B cell (primary cell): ENCODE measurements at places on chromosomes 11 and 22.
A peak's percentile ranks its signal among the peaks of the same experiment; 100 is the strongest.

DNA sequence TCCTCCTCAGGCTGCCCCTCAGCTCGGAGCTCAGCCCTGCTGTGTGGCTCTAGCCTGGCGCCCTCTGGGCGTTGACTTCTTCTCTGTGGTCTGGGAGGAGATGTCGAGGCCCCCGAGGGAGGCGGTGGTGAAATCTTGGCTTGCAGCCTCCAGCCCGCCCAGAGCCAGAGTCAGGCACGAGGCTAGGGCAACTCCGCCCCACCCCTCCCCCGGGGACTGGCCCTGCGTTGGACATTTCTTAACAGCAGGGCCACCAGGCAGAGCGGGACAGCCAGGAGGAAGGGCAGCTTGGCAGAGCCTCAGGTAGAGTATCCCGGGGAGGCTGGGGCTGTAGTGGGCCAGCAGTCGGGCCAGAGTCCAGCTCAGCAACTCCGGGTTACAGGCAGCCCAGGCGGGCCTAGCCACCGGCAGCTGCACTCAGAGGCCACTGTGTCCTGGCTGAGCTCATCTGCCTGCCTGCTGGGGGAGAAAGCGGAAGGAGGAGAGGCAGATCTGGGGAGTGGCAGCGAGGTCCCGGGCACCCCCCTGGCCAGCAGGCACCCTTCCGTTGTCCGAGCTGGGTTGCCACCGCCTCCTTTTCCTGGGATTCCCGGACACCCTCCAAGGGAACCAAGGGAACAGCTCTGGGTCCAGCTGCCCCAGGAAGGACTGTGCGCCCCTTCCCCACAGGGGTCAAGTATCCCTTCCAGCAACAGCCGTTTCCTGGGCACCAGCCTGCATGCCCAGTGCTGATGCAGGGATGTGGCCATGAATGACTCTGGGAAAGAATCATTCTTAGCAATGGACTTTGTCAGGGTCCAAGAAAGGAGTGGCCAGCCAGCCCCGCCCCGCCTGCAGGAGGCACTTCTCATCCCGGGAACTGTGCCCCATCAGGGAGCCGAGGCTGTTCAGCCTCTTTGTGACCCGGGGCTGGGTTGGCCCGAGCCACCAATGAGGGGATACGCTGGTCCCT lies at the start of gene ALDH3B1:
Gene ALDH3B1, plus strand, starts transcription at position 238 of the 952 bp plus-strand sequence. CDS start 4,971 bp downstream, outside the sequence.
- peak within 1 kb of the TSS; percentile 41 for H3K4me3 ChIP-seq
- H3K4me1 ChIP-seq = peaks cover 45% of the 10 kb centered on the region
- peak within 1 kb of the TSS; percentile 53 for H3K27ac ChIP-seq
- peak; percentile 51 for DNase-seq
- no peaks in the 10 kb centered on the region for H3K36me3 ChIP-seq
- H3K27me3 ChIP-seq = no peaks in the 10 kb centered on the region

DNA sequence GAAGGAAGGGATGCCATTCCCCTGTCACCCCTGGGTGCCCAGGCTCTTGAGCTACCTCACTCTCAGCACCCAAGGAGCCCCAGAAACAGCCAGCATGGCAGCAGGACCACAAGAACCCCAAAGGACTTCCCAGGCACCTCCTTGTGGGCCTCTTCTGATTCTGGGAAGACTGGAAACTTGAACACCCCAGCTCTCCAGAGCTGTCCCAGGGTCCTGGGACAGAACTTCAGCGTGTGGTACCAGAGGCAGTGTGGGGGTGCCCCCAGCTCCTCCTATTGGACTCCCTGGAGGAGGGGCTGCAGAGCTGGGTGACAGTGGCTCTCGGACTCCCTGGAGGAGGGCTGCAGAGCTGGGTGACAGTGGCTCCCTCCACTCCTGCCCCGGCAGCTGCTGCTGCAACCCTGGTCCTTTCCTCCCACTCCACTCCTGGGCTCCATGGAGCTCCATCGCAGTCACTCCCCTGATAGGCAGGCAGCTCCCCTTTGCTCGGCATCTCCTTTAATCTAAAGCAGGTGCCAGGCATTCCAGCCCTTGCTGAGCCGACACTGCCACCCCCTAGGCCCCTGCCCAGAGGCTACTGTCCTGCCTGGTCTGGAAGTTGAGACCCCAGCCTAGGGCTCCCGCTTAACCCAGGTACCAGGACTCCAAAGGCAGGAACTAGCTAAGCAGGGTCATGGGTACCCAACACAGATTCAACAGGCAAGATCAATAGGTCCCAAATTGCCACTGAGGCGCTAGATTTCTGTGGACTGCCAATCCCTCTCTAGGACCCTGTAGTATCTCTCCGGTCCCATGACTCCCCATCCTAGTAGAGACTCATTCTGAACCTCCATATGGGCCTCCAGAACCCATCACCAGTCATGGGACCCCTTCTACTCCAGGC lies 2.7 kb downstream of the BCL9L start:
- no peaks in the 10 kb centered on the region for H3K27me3 ChIP-seq
- DNase-seq = no peak
- H3K4me3 ChIP-seq = peak overlapping the region; percentile 94
- H3K4me1 ChIP-seq = peaks cover 72% of the 10 kb centered on the region
- no peak overlapping the region for H3K27ac ChIP-seq

DNA sequence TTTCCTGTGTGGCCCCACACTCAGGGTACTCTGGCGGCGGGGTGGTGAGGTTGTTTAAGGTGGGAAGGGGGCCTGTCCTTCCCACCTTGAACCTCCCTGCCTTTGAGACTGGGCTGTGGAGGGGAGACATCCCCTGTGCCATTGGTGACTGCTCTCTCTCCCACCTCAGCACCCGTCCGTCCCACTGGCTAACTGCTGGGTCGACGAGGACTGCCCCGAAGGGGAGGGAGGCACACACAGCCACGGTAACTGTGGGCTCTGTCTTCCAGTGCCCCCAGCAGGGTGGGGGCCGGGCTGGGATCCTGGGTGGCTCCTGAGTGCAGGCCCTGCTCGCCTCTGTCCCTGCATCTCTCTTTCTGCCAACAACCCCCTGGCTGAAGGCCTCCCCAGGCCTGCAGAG lies 7.5 kb downstream of the P2RX6 start:
- no peak overlapping the region for H3K27ac ChIP-seq
- H3K27me3 ChIP-seq = no peaks in the 10 kb centered on the region
- no peak overlapping the region for H3K4me3 ChIP-seq
- no peaks in the 10 kb centered on the region for H3K36me3 ChIP-seq
- H3K4me1 ChIP-seq = no peaks in the 10 kb centered on the region

GRCh38 chr11:68334923-68335322 lies 22.5 kb downstream of the LRP5 start:
- H3K4me3 ChIP-seq = no peak overlapping the region
- no peak overlapping the region for H3K27ac ChIP-seq
- no peak for DNase-seq
- peaks cover 9% of the 10 kb centered on the region for H3K4me1 ChIP-seq
- no peaks in the 10 kb centered on the region for H3K36me3 ChIP-seq

GRCh38 chr11:111414267-111414931 lies 35.3 kb upstream of the POU2AF1 start:
- H3K36me3 ChIP-seq = no peaks in the 10 kb centered on the region
- peak overlapping the region; percentile 28 for H3K4me3 ChIP-seq
- H3K27ac ChIP-seq = peak overlapping the region; percentile 98
- H3K4me1 ChIP-seq = peaks cover 95% of the 10 kb centered on the region

GRCh38 chr11:48032721-48033120 lies 52.4 kb downstream of the PTPRJ start:
- no peak for DNase-seq
- peaks cover 59% of the 10 kb centered on the region for H3K4me1 ChIP-seq
- no peak overlapping the region for H3K27ac ChIP-seq
- no peaks in the 10 kb centered on the region for H3K36me3 ChIP-seq
- H3K4me3 ChIP-seq = no peak overlapping the region

- H3K4me3 ChIP-seq = no peak overlapping the region
- DNase-seq = no peak
- H3K4me1 ChIP-seq = peaks cover 5% of the 10 kb centered on the region
- no peaks in the 10 kb centered on the region for H3K27me3 ChIP-seq
- H3K27ac ChIP-seq = no peak overlapping the region
Observed at GRCh38 chr11:125890447-125891100, 3.1 kb downstream of the HYLS1 start.

GRCh38 chr11:96307776-96308140 lies 35.2 kb downstream of the MAML2 start:
- DNase-seq = no peak
- no peaks in the 10 kb centered on the region for H3K36me3 ChIP-seq
- no peak overlapping the region for H3K27ac ChIP-seq
- no peaks in the 10 kb centered on the region for H3K4me1 ChIP-seq

DNA sequence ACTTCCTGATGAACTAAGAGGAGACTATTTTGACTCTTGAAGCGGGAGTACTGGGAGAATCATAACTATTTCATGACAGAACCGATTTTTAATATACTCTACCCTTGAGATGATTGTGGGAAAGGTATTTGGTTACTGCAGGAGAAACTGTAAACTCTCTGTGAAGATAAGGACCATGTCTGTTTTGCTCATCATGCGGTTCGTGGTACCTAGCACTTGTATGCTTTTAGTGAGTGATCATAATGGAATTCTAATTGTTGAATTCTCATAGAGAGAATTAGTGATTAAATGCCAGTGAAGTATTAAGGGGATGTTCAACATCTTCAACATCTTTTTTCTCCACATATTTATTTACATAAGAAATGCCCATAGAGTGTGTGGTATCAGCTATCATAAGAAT lies 11.4 kb downstream of the AASDHPPT start:
- DNase-seq = no peak
- no peaks in the 10 kb centered on the region for H3K27me3 ChIP-seq
- no peak overlapping the region for H3K4me3 ChIP-seq
- peaks cover 6% of the 10 kb centered on the region for H3K4me1 ChIP-seq

DNA sequence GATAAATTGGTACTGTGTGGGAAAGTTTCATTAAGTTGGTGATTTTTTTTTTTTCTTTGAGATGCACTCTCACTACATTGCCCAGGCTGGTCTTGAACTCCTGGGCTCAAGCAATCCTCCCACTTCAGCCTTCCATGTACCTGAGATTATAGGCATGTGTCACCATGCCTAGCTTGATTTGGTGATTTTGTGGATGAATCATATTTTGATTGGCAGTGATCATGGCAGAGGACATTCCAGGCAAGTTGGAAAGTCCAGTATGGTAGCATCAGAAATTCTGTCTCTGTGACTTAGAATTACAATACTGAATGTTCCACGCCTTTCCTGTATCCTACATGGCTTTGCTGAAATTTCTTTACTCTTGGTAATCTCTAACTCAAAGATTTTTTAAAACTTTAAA lies 49.4 kb downstream of the HORMAD2 start:
- H3K27me3 ChIP-seq = no peaks in the 10 kb centered on the region
- H3K27ac ChIP-seq = no peak overlapping the region
- no peak for DNase-seq
- H3K36me3 ChIP-seq = no peaks in the 10 kb centered on the region

DNA sequence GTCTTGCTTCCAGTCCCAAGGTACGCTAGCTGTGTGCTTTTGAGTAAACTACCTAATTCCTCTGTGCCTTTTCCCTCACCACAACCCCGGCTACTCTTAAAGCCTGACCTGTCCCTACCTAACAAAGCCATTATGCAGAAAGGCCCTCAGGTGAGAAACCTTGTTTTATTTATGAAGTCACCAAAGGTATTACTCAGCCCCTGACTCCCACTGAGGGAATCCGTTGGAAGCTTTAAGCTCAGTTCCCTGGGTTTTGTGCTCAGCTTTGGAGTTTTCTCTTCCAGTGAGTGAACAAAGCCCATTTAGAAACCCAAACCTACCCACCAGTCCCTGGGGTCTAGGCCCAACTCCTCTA lies 90.9 kb downstream of the APIP start:
- DNase-seq = no peak
- no peaks in the 10 kb centered on the region for H3K36me3 ChIP-seq
- no peaks in the 10 kb centered on the region for H3K4me1 ChIP-seq
- no peak overlapping the region for H3K4me3 ChIP-seq

GRCh38 chr11:75802913-75803820 lies 11.8 kb upstream of the UVRAG start:
- no peaks in the 10 kb centered on the region for H3K27me3 ChIP-seq
- peak; percentile 82 for DNase-seq
- H3K4me1 ChIP-seq = peaks cover 3% of the 10 kb centered on the region
- peaks cover 2% of the 10 kb centered on the region for H3K36me3 ChIP-seq

DNA sequence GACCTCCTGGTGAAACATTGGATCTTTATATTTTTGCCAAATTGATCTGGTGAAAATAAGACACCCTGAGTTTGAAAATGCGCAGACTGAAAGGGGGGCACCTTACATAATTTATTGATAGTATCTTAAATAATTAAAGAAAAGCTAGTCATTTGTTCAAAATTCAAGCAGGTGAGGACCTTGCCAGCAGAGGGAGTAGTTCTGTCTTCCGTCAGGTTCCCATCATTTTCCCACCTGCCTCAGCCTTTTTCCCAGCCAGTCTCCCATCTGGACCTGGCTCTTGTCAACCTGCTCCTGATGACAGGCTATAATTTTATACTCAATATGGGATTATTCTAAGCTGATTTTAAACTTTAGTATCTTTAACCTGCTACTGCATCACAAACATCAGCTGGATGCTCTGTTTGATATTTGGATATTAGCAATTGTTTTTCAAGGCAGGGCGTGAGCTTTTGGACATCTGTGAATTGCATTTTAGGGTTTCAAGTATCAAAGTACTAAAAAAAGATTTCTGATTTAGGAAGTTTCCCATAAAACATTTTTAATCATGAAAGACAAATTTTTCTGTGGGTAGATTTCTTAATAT lies 132.0 kb downstream of the ELP4 start:
- no peaks in the 10 kb centered on the region for H3K36me3 ChIP-seq
- DNase-seq = no peak
- H3K27me3 ChIP-seq = no peaks in the 10 kb centered on the region
- no peak overlapping the region for H3K27ac ChIP-seq

- peaks cover 13% of the 10 kb centered on the region for H3K4me1 ChIP-seq
- H3K27ac ChIP-seq = no peak overlapping the region
- H3K36me3 ChIP-seq = peaks cover 59% of the 10 kb centered on the region
Observed at GRCh38 chr11:47573321-47573720, 5.4 kb downstream of the KBTBD4 start.

DNA sequence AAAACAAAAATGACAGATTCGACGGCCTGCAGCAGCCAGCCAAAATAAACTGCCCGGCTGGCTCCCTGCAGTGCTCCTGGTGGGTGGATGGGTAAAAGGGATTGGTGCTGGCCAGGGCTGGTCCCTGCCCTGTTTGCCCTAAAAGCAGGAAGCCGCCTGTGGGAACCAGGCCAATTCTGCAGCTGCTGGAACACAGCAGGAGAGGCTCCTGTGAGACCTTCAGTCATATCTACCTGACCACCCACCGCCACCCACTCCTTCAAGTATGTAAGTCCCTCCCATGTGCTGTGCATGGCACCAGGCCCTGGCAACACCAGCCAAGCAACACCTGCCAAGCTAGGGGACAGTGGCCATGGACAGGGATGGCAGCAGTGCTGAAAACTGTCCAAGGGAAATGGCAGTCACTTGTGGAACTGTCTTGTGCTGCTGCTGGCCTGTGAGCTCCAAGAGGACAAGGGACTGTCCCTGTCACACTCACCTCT lies 48.7 kb upstream of the ARFGAP3 start:
- H3K27ac ChIP-seq = no peak overlapping the region
- H3K4me3 ChIP-seq = no peak overlapping the region
- H3K36me3 ChIP-seq = peaks cover 59% of the 10 kb centered on the region
- no peaks in the 10 kb centered on the region for H3K27me3 ChIP-seq
- no peak for DNase-seq
- no peaks in the 10 kb centered on the region for H3K4me1 ChIP-seq
